ENCODE measurements at places on chromosomes 4 and X. TPM values are rescaled to one million over a fixed set of nuclear protein-coding genes. Genes with fewer than 3 reads are reported as not detected.

The FAM9B gene
- not detected for total RNA-seq

The BANK1 gene
- not detected for total RNA-seq

The TCP11X2 gene
- not detected for total RNA-seq

DNA sequence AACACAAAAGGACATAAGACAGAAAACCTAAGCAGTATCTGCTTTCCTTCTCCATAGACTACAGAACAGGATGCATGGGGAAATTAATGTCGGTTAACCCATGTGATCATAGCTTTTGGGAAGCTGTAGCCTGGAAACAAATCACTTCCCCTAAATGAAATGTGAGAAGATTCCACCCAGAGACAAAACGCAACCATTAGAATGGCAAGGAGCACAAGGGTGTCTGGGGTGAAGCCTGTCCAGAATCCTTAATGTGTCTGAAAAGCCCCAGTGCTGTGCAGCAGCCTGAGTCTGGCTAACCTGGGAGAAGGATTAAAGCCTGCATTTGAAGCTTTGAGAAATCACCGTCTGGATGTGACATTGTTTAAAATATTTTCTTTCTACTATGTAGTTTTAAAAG lies 213.3 kb downstream of the ANKRD50 start:
- no peak for DNase-seq

DNA sequence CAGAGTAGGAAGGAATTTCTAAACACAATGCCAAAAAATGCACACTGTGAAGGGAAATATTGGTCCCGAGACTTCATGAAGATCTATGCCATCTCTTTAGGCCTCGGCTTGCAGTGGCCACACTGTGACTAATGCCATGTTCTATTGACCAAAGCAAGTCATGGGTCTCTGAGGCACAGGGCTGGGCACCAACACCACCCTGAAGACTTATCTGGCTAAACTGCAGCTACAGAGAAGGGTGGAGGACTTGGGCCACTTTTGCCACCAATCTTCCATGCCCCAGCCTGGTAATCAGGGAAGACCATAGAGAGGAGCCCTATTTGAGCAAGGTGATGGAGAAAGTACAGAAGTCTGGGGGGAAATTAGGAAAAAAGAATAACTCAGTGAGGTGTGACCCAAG lies 42.1 kb downstream of the HMX1 start:
- no peak for DNase-seq

DNA sequence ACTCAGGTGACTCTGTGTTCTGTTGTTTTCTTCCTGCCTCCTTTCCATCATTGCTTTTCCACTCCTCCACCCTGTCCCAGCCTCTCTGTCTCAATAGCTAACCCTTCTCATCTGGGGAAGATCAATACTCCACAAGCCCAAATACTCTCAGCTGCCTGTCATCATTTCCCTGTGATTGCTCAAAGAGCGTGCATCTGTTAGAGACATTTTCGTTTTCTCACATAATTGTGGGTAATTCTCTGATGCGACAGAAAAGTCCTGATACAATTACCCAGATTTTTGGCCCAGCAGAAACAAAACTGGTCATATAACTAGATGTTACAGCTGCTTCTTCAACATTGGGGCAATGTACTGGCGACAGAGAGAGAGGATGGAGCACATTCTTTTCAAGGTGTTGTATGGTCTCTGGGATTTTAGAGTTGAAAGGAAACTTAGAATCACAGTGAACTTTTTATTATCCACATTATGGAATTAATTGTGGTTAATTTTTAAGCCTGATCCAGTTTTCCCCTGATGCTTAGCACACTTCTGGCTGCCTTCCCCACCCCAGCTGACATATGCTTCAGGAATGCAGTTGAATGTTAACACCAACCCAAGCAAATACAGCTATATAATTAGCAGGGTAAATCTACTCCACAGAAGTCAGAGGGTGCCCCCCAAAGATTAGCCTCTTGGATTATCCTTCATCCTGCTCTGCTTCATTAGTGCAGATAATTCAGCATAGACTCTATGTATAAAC lies 171.4 kb upstream of the ANXA3 start:
- DNase-seq = no peak

DNA sequence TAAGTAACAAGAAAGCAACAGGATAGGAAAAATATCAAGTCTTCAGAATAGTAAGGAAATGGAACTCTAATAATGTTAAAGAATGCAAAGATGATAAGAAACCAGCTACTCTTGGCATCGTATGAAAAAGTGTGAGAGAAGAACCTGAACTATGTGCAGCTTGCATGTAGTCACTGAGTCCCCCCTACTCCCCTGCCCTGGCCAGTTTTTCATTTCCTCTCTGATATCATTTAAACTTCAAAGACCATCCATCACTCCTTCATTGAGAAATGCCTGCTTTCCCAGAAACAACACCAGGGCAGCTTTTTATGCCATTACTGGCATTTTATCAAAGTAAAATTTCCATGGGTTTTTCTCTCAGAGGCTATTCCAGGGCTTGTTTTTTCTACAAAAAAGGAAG lies 28.1 kb downstream of the INPP4B start:
- no peak for DNase-seq

- no peak for DNase-seq
Measured at GRCh38 chr4:5959211-5959982, 58.8 kb downstream of the C4orf50 start.

DNA sequence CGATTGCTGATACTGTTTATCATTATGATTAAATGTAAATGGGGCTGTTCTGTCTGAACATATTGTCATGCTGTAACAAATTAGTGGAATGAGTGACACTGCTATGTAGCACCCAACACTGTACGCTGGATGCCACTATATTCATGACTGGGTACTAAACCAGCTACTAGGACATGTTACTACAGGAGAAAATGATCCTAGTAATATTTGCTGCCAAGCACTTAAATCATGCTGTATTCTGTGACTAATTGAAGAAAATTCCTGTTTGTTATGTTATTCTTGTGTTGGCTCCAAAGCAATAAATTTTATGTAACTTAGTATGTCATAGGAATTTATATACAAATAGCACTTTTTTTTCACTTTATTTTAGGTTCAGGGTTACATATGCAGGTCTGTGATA lies 804.2 kb downstream of the CENPC start:
- DNase-seq = no peak

DNA sequence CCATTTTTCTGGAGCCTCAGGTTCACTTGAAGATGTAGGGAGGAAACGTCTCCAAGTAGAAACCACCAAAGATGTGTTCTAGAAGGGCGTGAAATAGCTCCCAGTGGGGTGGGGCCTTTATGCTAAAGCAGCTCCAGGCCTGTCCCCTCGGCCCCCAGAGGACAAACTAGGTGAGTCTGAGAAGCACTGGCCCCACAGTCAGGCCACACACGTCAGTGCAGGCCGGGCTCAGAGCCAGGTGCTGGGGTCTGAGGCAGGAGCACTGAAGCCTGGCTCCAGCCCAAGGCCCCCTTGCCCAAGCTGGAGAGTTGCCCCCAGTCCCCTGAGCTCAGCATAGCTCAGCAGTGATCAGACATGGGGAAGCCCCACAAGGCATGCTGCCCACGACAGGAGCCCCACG lies 95.4 kb upstream of the PSAPL1 start:
- no peak for DNase-seq

GRCh38 chrX:49292400-49293362 lies 10.8 kb upstream of the GAGE10 start:
- no peak for DNase-seq

DNA sequence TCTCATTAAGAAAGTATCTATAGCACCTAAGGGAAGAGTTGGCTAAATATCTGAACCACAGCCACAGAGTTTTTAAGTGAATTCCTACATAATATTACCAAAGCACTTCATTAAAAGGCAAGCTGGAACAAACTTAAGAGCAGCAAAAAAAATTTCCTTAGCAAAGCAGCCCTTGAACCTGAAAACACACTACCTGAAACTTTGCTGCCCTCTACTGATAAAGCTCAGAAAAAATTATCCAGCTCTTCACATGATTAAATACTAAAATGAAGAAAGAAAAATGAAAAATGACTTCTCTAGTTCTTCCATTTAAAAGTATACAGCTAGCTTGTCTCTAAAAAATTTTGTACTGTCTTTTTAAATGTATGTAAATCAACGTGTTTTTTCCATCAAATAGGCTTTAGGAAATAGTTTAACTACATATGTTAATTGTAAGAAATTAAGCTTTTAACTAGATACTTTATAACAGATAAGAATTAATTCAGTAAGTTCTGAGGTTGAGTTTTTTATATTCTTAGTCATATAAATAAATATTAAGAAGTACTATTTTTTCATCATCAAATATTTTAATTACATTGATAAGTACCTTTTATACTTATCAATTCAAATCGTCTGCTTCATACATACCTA lies 156.1 kb downstream of the STPG2 start:
- DNase-seq = no peak

DNA sequence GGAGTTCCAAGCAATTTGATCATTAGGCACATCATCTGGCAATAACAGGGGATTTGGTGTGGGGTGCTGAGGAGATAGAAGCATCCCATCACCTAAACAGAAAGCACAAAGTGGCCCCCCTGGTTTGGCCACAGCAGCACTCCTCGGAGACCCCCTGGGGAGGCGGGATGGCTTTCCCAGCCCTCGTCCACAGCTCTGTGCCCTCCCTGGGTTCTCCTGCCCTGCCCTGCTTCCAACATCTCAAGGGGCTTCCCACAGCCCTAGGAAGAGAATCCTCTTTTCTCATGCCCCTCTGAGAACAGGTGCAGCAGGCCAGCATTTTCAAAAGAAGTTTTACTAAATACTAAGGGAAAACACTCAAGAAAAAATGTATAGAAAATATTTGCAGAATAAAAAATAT lies 12.8 kb downstream of the ATP5ME start:
- no peak for DNase-seq

GRCh38 chr4:56206258-56206657 lies 181.0 kb downstream of the AASDH start:
- no peak for DNase-seq

Measured in CD4-positive, alpha-beta memory T cell (primary cell).